ENCODE measurements at places on chromosomes 2 and 18. TPM values are rescaled to one million over a fixed set of nuclear protein-coding genes. Genes with fewer than 3 reads are reported as not detected.

The PXDN gene
- 95.4 TPM for total RNA-seq

GRCh38 chr2:158969715-158970240, 1.3 kb downstream of the TANC1 start:
- peak; percentile 48 for DNase-seq

The OSGEPL1 gene
- total RNA-seq = 13.1 TPM

The INHA gene
- 0.27 TPM for total RNA-seq

- no peak for DNase-seq
These were observed 132.7 kb upstream of the TTC27 start for GRCh38 chr2:32495139-32495538.

DNA sequence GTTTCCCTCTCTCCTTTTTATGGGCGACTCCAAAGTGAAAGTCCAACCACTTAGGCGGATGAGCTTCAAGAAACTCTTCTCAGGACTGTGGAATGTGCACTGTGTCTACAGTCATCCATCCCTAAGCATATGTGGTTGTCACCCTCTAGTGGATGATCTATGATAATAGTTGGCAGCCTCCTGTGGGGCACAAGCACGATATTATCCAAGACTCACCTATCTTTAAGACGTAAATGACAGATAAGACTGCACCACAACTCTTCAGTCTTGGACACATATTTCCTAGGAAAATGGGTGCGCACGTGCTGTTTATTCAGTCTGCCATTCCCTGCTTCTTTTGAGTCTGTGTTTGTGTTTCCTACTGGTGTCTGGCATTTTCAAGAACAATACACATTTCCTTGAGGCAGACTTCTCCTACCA, 145.5 kb upstream of the CTAGE1 start:
- peak; percentile 88 for DNase-seq

The IL36RN gene
- total RNA-seq = not detected

DNA sequence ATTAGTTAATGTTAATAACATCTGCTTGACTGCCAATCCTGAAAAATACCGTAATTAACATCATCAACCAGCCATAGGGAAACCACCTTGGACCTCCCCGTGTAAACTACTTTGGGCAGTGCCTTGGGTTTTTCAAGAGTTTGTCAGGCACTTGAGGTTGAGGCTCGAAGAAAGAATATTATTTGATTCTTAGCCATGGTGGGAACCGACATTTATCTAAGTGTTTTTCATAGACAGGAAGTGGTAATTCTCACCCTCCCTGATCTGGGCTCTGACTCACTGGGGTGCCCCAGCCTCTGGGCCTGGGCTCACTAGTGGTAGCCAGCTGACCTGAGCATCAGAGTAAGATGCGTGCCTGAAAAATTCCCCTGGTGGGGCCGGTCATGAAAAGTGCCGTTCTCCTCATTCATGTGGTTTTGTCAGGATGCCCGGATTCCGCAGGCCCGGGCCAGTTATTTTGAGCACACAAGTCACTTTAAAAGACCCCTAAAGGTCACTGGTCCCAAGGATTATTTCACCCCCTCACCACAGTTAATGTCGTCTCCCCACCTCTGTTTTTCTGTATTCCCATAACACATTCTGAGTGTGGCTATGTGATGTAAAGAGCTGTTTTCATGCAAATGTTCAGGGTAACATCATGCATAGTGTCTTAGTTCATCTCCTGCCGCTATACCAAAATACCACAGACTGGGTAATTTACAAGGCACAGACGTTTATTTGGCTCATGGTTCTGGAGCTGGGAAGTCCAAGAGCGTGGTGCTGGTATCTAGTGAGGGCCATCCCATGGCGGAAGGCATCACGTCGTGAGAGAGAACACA, 21.6 kb upstream of the SPATA3 start:
- no peak for DNase-seq

The OTOS gene
- total RNA-seq = not detected

The MEIS1 gene
- 14.5 TPM for total RNA-seq

DNA sequence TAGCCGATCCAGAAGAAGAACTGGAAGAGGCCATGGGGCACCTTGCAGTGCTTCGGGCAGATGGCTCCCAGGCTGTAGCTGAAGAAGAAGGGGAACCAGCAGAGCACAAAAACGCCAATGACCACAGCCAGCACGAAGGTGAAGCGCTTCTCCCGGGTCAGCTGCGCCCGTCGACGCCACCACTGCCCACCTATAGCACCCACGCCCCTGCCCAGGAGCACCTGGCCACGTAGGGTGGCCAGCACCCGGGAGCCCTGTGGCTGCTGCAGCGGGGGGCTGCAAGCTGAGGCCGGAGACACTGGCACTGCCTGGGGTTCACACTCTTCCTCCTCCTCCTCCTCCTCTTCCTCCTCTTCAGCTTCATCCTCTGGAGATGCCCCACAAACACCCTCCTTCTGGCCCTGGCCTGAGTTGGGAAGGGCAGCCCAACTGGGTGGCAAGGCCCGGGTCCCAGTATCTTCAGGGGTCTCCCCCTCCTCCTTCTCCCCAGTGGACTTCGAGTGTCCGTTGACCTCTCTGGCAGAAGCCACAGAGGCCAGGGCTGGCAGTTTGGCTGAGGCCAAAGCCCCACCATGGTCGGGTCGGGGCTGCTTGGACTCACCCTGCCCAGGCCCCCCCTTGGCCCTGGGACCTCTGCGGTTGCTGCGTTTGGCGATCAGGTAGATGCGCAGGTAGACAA, 1.3 kb downstream of the ADRA2B start:
- DNase-seq = no peak

- DNase-seq = peak; percentile 55
These were observed 13.3 kb downstream of the TWIST2 start for GRCh38 chr2:238861013-238861730.

- DNase-seq = peak; percentile 60
These were observed 403 bp downstream of the TMEM127 start for GRCh38 chr2:96265349-96265839.

DNA sequence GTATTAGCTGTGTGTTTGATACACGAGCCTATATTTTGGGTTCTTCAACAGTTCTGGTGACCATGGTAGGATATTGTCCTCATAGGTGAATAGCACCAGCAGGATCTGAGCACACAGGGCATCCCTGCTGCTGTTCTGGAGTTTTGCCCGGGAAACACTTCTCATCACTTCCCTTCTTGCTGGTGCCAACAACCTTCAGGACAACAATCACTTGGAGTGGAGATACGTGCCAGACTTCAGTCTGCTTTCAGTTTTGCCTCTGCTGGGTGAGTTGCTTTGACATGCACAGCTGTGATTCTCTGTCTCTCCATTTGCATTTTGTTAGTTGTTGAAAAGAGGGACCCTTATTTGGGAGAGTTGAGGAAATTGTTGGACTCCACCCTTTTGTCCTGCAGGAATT, 1347.2 kb upstream of the DDX18 start:
- DNase-seq = no peak

DNA sequence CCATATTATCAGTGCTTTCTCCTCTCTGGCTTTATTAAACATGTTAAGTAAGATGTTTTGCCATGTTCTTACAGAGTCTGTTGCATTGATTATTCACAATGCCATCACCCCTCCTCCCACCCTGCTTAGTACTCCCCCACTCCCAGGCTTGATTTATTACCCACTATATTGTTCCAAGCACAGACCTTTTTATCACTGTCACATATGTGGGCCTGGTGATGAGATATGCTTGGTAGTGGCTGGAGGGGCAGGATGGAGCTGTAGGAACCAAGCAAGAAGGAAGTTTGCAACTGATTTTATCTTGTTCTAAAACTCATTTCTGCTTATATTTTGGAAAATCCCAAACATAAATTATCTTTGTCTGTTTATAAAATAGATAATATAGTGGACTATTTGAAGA, 748.2 kb upstream of the CELF4 start:
- no peak for DNase-seq

The SERPINB12 gene
- 0.62 TPM for total RNA-seq

GRCh38 chr18:39105104-39105503, 1539.5 kb upstream of the CELF4 start:
- no peak for DNase-seq

DNA sequence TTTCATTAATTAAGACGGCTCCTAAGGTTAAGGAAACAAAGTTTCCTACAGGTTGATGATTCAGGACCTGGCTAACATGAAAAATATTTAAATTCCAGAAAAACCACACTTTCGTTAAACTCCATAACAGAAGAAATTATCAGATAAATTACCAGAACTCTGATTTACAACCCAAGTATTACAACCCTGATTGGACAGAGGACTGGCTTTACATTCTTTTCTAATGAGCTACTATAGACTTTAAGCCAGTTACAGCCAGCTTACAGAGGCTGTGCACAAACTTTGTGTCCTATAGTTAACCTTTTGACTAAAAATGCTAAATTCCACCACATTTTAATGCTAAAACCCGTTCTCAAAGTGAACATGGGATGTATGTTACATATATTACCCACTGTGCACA, 458.6 kb downstream of the KCNJ3 start:
- DNase-seq = no peak

DNA sequence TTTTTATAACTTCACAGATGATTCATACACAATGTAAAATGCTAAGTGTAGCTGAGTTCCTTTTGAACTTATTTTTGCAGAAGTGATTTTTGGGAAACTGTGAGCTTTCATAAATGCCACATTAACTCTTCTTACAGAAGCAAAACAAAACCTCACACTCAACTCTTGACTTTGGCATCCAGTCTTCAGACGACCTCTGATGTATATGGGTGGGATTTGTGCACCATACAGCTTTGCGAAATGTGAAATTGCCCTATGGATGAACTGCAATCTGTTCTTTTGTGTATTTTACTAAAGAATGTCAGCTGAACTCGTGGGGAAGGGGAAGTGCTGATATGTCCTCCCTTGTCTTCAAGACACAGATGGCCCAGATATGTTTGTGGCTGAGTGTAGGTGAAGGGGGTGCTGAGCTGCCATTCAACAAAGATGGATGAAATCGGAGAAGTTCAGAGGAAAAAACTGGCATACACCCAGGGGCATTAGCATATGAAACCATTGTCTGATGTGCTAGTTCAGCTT, 218.3 kb downstream of the PTGR3 start:
- peak; percentile 37 for DNase-seq

- DNase-seq = peak; percentile 61
These were observed 568 bp downstream of the TMEM131 start for GRCh38 chr2:97995026-97995733.

DNA sequence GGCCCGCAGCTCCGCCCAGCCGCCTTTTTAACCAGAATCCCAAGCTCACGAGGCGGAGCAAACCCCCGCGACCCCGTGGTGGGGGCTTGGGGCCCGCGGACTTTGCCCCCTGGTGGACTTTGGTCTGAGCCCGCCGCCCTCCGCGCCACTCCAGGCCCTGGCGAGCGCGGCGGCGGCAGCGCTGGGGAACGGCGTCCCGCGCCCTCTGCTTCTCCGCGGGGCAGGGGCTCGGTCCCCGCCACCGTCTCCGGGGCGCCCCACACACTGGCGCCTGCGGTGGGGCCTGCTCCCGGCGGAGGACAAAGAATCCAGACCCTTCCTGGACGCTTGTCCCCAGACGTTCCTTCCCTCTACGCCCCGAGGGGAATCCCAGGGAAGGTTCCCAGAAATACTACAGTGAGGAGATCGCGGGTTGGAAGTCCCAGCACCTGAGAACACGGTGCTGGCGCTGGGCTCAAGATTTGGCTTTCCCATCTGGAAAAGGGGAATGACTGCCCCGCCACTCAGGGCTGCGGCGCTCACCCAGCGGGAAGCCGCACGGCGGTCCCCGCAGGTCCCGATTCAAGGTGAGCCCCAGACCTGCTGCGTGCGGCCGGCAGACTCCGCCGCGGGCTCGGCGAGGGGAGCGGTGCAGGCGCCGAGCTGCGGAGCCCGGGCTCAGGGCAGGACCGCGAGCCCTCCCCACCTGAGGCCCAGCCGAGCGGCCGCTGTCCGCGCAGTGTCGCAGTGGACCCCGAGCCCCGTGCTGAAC, at the start of gene HAAO:
TSS of gene HAAO (minus strand) at position 1 of the 751 bp plus-strand sequence. CDS start 47 bp downstream, outside the sequence.
- peak; percentile 87 for DNase-seq

DNA sequence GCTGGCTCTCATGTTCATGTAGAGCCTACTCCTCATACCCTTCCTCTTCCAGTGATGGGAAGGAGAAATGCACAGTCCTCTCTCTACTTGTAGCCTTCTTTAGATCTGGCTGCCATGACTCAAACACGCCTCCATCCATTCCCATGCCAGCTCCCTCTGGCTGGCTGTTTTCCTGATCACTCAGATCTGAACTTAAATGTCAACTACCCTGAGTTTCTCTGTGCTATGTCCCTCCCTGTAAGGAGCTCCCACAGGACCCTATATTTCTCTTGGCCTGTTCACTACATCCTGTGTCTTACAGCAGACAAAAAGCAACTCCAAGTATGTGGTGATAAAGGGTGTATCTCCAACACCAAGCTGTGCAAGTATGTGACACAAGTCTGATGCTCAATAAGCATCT, 152.4 kb downstream of the TCF4 start:
- no peak for DNase-seq

GRCh38 chr2:218547978-218548377, 20.2 kb downstream of the USP37 start:
- DNase-seq = no peak

- peak; percentile 74 for DNase-seq
These were observed 221.2 kb downstream of the PIEZO2 start for GRCh38 chr18:10928011-10928771.

DNA sequence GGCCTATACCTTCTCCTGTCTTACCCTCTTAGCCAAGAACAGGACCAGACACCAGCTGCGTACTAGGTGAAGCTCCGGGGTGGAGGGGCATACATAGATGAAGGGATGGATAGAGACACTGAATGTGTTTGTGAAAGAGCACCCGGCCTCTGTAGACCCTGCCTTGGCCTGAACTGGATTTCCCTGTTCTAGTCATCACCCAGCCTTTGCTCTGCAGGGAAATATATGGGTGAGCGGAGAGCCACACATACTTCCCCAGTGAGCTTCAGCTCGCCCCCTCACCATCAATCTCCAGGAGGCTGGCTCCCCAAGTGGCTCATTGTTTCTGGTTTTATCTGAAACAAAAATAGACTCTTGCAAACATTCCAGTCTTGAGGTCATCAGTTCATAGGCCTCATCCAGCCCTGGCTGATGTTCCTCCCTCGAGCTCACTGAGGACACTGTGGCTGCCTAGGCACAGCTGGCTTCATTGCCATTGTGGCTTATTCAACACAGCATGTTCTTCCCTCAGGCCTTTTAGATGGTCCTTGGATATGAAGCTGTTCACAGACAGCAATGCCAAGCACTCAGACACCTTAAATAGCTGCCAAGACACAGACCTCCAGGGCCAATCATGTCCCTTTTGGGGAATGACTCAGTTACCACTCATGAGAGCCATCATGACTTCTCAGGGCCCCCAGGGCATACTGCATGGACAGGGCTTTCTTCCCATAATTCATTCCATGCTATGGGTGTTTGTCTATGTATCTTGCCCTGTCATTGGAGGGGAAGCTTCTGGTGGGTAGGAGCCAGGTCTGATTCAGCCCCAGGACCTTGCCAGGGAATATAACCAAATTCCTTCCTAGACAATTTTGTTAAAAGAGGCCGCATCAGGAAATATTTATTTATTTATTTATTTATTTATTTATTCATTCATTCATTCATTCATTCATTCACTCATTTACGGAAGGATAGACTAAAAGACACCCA, 82.4 kb downstream of the TTC32 start:
- DNase-seq = no peak

DNA sequence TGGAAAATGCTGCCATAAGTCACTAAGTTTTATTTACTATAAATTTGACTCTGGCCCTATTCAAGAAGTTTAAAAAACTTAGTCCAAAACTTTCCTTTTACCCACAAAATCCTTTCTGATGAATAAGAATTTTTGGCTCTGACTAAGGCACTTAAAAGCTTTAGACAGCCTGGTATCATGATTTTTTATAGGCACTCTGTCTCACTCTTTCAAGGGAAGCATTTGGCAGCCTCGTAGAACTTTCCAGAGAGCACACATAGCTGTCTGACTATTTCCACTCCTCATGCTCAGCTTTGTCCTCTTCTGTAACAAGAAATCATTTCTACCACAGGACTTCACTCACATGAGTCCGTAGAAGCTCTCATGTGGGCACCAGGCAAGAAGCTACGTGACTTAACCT, 32.3 kb upstream of the XDH start:
- no peak for DNase-seq

All from muscle of leg (tissue), 16 donors.